ENCODE measurements at places on chromosomes 7 and 10. TPM values are rescaled to one million over a fixed set of nuclear protein-coding genes. Genes with fewer than 3 reads are reported as not detected.

SHOC2 gene
- 40.4 TPM for total RNA-seq

NPS gene
- not detected for total RNA-seq

ASZ1 gene
- total RNA-seq = not detected

PDE1C gene
- total RNA-seq = not detected

SPDYE2B gene
- not detected for total RNA-seq

HOXA5 gene
- total RNA-seq = not detected

RARRES2 gene
- not detected for total RNA-seq

C10orf143 gene
- 4.0 TPM for total RNA-seq

MAGI2 gene
- 0.05 TPM for total RNA-seq

GNGT1 gene
- not detected for total RNA-seq

ZNF853 gene
- 1.3 TPM for total RNA-seq

TCTN3 gene
- 20.0 TPM for total RNA-seq

PSMA2 gene
- 109 TPM for total RNA-seq

PRKG1 gene
- total RNA-seq = not detected

MDFIC gene
- 68.4 TPM for total RNA-seq

ASB4 gene
- total RNA-seq = not detected

CALML5 gene
- total RNA-seq = not detected

SUN3 gene
- not detected for total RNA-seq

MYO1G gene
- total RNA-seq = 369 TPM

PAOX gene
- 3.0 TPM for total RNA-seq

STEAP2 gene
- not detected for total RNA-seq

CFAP43 gene
- total RNA-seq = 0.09 TPM

TUBB8 gene
- not detected for total RNA-seq

LRRC61 gene
- total RNA-seq = 13.0 TPM

UCN3 gene
- total RNA-seq = not detected

Measured in activated CD4-positive, alpha-beta T cell treated with anti-CD3 and anti-CD28 coated beads for 36 hours (primary cell).